ENCODE measurements at places on chromosomes 16 and 17.

DNA sequence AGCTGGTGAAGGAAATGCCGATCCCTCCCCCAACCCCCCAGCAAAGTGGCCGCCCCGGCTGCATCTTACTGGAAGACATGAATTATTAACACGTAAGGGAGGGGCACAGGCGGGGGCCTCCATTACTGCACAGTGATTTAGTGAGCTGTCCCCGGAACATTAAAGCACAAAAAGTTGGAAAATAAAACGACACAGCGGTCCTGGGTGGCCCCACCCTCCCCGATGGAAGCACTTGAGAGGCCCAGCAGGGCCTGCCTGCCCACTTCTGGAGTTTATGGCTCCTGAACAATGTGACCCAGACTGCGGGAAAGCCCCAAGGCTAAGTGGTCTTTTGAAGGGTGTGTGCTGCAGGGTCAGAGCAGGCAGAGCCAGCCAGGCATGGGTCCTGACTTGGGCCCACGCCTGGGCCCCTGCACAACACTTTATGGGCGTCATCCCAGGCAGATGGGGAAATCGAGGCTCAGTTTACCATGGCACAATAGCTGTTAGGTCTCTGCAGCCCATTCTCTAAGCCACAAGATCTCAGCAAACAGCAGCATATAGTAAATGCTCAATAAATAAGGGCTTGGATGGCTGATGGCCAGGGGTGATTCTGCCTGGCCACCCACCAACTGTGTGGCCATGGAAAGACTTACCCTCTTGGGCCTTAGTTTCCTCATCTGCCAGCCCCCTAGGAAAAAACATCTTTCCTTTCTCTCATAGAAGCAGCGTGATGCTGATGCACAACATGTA lies 22.8 kb downstream of the CCDC102A start:
- DNase-seq = no peak

DNA sequence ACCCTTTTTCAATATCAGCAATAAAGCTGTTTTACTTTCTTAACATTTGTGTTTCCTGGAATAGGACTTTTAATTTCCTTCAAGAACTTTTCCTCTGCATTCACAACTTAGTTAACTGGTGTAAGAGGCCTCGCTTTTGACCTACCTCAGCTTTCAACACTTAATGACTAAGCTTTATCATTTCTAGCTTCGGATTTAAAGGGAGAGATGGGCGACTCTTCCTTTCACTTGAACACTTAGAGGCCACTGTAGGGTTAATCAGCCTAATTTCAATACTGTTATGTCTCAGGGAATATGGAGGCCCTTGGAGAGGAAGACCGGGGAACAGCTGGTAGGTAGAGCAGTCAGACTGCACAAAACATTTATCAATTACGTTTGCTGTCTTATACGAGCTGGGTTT lies 4.7 kb downstream of the SYNRG start:
- DNase-seq = no peak

DNA sequence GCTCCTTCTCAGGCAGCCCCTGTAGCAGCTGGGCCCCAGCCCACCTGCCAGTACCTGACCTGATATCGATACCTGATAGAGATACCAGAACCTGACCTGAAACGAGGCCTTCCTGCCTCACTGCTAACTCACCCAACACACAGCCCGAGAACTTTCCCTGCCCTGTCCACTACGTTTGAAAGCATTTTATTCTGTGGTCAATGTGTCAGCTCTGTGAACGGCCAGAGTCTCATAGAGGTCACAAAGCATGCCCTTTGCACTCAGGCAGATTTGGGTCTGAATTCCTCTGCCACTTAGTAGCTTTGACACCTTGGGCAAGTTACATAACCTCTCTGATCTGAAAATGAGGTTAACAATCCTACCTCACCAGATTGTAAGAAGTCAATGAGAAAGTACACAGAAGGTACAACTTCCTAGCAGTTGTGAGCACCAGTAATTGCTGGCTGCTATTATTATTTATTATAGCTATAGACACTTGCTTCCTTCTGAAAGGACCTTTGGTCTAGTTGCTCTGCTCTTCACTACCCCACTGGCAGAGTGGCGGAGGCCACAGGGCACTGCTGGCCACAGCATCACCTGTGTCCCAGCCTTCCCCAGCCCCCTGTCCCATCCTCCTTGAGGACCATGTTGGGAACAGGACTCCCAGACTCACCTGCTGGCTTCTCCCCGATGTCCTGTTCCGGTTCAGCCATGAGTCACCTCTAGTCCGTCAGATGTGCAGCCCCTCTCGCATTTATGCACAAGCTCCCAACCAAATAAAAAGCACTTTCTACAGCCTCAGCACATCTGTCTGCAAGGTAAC lies 895 bp downstream of the ANKRD40CL start:
- DNase-seq = no peak

DNA sequence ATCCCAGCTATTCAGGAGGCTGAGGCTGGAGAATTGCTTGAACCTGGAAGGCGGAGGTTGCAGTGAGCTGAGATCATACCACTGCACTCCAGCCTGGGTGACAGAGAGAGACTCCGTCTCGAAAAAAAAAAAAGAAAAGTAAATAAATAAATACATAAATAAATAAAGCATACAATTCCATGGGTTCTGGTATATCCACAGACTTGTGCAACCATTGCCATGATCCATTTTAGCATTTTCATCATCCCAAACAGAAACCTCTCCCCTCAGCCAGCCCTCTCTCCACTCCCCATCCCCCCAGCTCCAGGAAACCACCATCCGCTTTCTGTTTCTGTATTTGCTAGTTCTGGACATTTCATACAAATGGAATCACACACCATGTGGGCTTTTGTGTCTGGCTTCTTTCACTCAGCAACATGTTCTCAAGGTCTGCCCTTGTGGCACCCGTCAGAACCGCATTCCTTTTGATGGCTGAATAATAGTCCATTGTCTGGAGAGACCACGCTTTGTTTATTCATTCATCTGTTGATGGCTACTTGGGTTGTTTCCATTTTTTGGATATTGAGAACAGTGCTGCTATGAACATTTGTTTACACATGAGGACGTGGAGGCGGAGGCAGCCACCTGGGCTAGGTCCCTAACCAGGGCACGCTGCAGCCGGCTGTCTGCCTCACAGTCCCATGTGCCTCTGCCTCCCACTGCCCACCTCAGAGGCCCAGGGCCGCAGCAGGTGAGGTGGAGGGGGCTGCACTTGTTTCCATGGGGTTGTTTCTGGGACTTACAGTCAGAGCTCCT lies 76.2 kb downstream of the NT5M start:
- no peak for DNase-seq

GRCh38 chr17:60164697-60165096 lies 14.9 kb downstream of the CA4 start:
- DNase-seq = no peak

- no peak for DNase-seq
Observed at GRCh38 chr16:48850097-48850770, 240.3 kb upstream of the N4BP1 start.

DNA sequence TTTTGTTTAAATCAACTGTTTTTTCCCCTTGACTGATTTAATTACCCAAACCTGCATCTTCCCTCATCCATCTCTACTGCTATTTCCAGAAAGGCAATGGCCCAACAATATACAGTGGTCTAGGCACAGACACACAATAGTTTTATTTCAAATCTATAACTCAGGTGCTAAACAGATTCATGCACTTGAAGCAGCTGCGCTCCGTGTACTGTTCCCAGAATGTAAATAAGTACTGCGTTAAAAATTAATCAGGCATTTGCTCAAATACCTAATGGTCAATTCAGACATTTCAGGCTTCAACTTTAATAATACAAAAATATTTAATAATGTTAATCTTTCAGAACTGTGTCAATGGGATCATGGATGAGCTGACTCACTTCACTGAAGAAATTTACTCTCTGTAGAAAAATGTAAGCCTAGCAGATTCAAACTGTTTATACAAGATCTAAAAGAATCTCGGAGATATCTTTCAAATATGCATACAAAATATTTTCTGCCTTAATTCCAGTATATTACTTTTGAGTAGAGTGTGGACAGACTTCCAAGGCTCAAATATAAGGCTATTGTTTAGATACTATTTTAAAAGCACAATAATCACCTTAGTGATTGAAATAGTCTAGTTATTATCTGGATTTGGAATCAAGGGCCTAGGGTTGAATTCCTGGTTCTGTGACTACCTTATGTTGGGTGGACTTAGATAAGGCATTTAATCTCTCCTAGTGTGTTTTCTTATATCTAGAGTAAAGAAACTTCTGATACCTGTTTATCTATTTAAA lies 97.4 kb upstream of the PSMD7 start:
- no peak for DNase-seq

Data from activated T-cell treated with anti-CD3 and anti-CD28 coated beads, Interleukin-2, amount 50 U/mL, for 48 hours (primary cell).